ENCODE measurements at places on chromosomes 1 and 21.
A peak's percentile ranks its signal among the peaks of the same experiment; 100 is the strongest.

- DNase-seq = no peak
These were observed 5.5 kb downstream of the KLHDC7A start for GRCh38 chr1:18486195-18486594.

DNA sequence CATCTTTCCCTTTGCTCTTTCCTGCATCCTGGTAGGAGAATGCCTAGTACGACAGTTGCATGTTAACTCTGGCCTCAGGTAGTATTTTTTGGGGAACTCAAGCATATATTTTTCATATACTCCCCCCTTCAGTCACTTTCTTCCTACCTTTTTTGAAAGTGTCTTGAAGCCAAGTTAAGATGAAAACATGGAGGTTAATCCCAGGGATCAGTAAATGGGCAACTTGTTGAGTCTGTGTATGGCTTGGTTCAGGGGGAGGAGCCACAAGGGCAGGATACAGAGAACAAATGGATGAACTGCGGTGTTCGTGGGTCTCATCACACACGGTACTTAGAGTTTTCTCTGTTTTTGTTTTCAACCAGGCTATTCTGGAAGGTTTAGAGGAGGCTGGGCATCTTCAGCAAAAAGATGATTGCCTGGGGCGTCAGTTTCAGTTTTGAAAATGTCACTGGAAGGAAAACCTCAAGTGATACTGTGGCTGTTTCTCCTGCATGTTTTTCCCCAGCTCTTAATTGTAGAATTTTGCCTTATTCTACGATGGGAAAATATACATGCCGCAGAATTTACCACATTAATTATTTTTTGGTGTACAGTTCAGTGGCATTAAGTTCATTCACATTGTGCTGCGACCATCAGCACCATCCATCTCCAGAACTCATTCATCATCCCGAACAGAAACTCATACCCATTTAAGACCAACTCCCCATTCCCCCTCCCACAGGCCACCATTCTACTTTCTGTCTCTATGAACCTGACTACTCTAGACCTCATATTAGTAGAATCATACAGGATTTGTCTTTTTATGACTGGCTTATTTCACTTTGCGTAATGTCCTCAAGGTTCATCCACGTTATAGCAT is 71.5 kb downstream of the MAP10 start:
- DNase-seq = no peak

DNA sequence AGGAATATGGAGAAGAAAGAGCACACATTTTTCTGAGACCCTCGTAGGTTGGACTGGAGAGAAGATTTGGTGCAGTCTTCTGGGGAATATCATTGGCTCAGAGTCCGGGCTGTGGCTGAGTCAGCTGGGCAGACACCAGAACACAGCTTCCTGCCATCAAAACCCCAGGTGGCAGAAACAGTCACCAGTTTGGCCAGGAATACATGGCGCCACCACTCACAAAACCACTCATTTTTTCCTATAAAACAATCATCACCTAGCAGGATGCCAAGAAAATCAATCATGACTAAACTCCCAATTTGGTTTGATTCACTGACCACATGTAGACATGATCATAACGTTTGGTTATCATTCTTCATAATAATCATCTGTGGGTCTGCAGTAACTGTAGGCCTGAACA is 178.1 kb upstream of the PBX1 start:
- no peak for DNase-seq

GRCh38 chr1:170538687-170539086 is 6.7 kb downstream of the GORAB start:
- DNase-seq = no peak

- no peak for DNase-seq
These were observed 24.1 kb upstream of the RNF19B start for GRCh38 chr1:32988665-32989064.

DNA sequence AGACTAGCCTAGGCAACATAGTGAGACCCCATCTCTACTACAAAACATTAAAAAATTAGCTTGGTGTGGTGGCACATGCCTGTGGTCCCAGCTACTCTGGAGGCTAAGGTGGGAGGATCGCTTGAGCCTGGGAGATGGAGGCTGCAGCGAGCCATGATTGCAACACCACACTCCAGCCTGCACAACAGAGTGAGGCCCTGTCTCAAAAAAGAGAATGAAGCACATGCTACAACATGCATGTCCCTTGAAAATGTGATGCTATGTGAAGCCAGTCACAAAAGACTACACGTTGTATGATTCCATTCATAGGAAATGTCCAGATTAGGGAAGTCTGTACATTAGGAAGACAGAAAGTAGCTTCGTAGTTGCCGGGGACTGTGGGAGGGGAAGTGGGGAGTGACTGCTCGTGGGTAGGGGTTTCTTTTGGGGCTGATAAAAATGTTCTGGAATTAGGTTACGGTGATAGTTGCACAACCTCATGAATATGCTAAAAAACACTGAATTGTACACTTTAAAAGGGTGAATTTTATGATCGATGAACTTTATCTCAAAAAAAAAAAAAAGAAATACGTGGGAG is 202.1 kb downstream of the KAZN start:
- no peak for DNase-seq

DNA sequence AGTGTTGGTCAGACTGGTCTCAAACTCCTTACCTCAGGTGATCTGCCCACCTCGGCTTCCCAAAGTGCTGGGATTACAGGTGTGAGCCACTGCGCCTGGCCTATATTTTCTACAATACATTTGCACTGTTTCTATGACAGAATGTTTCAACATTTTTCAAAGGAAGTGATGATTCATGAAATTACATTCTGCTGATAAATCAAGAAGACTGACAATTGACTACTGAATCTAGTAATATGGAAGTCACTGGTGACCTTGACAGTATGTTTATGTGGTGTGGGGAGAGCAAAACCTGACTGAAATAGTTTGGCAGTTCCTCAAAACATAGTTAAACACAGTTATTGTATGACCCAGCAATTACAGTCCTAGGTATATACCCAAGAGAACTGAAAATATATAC is 18.1 kb downstream of the LRIF1 start:
- DNase-seq = no peak

GRCh38 chr1:193884848-193885558 is 698.6 kb upstream of the B3GALT2 start:
- DNase-seq = no peak

GRCh38 chr21:34889320-34889675 is 159.8 kb downstream of the RUNX1 start:
- DNase-seq = no peak

DNA sequence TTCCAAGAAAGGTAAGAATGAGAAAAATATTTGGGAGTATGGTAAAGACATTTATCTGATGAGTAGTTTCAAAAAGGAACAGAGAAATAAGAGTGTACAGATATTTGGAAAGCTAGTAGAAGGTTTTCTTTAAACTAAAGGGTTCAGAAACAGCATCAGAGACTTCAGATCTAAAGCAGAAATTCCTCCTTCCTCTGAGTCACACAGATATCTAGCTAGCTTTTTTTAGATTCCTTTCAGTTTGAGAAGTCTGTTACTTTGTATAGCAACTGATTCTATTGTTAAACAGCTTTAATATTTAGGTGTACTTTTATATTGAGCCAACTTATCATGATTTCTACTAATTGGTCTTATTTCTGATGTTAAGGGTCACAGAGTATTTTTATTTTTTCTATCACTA is 4.7 kb downstream of the AMY2B start:
- no peak for DNase-seq

GRCh38 chr1:38622197-38622596 is 237.4 kb downstream of the RRAGC start:
- no peak for DNase-seq

DNA sequence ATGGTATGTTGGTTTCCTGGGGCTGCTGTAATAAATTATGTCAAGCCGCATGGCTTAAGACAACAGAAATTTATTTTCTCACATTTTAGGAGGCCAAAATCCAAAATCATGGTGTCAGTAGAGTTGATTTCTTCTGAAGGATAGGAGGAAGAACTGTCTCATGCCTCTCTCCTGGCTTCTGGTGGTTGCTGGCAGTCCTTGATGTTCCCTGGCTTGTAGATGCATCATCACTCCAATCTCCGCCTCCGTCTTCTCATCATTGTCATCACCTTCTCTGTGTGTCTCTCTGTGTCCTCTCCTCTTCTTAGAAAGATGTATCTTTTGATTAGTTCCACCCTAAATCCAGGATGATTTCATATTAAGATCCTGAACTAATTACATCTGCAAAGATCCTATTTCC is 124.7 kb upstream of the CTTNBP2NL start:
- DNase-seq = no peak

- no peak for DNase-seq
These were observed 24.0 kb downstream of the C1QB start for GRCh38 chr1:22676916-22677583.

GRCh38 chr1:102529446-102529845 is 532.7 kb upstream of the OLFM3 start:
- DNase-seq = no peak

- no peak for DNase-seq
These were observed 10.7 kb downstream of the SH2D2A start for GRCh38 chr1:156805766-156806511.

GRCh38 chr1:78834201-78834741 is 172.3 kb downstream of the ADGRL4 start:
- no peak for DNase-seq

GRCh38 chr1:75742047-75742625 is 17.6 kb downstream of the ACADM start:
- no peak for DNase-seq

GRCh38 chr1:185600641-185601040 is 133.6 kb upstream of the HMCN1 start:
- no peak for DNase-seq

- no peak for DNase-seq
These were observed 1.5 kb downstream of the TTC3 start for GRCh38 chr21:37074546-37074945.

- DNase-seq = no peak
These were observed 214.1 kb upstream of the L1TD1 start for GRCh38 chr1:61980561-61980960.

DNA sequence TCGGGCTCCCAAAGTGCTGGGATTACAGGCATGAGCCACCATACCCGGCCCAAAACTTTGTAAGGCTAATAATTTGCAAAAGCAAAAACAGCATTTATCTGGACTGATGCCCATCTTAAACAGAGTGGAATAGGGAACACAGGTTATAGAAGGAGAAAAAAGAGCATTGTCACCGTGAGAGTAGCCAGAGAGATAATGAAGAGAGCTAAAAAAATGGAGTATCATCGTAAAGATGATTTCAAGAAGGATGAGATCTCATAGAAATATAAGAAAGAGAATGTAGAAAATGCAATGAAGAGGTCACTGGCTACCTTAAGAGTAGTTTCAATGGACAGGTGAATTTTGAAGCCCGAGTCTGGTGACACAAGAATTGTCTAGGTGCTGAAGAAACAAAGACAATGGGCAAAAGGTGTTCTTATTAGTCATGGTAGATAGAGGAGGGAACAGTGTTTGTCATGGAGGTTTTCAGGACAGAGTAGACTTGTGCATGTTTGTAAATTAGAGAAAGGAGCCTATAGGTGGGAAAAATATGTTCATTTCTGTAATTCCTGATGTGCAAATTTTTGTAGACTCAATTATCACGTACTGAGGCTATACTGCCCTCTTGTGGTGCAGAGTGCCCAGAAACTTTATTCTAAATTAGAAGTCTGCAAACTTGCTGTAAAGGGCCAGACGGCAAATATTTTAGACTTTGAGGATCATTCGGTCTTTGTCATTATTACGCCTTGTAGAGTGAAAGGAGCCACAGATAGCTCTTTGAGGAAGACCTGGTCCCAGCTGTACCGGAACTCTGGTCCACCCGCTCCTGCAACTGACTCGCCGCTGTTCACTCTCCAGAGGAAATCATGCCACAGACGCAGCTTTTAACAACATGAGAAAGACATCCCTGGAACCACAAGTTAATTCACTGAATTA is 8.1 kb upstream of the TMEM183A start:
- DNase-seq = peak; percentile 43

DNA sequence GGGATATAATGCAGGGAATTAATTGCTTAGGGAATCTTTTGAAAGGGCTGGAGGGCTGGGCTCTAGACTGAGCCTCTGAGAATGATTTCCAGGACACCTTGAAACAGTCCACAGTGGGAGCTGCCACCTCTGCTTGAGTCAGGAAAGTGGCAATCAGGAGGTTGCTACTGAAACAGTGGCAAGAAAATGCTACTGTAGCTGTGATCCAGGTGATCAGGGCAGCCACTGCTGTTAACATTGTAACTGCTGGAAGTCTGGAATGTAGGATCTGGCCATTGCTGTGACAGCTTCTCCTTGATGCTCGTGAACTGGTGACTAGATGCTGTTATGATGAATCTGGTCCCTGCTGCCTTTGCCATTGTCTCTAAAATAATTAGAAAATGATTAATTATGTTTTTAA is 12.8 kb downstream of the MAGI3 start:
- DNase-seq = no peak

DNA sequence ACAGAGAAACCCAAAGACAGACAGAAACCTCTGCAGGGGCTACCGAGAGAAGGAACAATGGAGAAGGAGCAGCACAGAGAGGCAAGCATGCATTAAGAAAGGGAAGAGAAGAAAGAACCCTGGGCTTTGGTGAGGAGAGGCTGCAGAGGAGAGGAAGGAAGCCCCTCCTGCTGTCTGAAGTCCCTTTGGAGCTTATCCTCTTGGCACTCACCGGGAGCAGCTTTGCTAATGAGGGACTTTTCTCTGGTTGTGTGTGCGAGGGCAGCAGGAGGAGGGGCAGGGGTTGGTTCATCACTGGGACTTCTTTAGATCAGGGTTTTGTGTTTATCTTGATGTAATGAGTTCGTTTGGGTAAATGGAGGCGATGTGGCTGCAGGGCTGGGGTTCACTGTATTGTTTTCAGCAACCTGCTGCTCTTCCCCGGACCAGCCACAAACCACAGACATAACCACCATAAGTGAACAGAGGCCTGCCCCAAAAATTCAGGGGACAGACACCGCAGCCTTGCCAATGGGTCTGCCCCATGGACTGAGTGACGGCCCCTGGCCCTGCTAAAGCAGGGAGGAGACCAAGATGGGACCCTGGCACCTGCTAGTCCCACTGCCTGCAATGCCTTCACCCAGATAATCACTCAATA is 100.6 kb downstream of the KCND3 start:
- no peak for DNase-seq

DNA sequence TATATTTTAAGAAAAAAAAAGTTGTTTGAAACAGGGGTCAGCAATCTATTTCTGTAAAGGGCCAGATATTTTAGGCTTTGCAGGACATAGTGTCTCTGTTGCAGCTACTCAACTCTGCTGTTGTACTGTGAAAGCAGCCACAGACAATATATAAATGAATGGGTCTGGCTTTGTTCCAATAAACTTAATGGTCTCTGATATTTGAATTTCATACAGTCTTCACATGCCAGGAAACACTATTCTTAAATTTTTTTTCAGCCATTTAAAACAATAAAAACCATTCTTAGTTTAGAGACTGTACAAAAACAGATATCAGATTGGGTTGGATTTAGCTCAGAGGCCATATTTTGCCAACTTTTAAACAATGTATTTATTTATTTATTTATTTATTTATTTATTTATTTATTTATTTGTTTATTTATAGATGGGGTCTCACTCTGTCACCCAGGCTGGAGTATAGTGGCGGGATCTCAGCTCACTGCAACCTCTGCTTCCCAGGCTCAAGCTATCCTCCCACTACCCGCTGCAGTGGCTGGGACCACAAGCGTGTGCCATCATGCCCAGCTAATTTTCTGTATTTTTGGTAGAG is 102.8 kb downstream of the DNM3 start:
- DNase-seq = no peak

Data from activated CD8-positive, alpha-beta memory T cell treated with anti-CD3 and anti-CD28 coated beads for 1 hour (primary cell).